Activated CD8-positive, alpha-beta T cell treated with anti-CD3 and anti-CD28 coated beads for 36 hours (primary cell): ENCODE measurements at places on chromosomes 13 and 19.
A peak's percentile ranks its signal among the peaks of the same experiment; 100 is the strongest.

GRCh38 chr19:52898101-52898500 is 666 bp upstream of the ZNF320 start:
- no peak for DNase-seq

DNA sequence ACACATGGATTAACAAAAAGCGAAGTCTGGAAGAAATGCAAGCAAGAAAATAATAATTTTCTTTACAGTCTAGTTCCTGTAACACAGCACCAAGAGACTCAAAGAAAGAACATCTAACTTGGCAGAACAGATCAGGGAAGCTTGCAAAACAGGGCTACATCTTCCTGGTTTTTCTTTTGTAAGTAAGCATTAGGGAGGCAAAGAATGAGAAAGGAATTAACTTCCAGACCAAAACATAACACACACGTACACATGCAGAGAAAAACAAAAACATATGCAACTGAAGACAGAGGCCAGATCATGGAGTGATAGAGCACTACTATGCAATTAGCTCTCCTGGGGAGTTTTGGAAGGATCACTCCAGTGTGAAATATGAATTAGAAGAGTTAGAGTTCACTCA is 120.5 kb downstream of the DIAPH3 start:
- no peak for DNase-seq

GRCh38 chr13:93751117-93751516 is 524.5 kb downstream of the GPC6 start:
- no peak for DNase-seq

DNA sequence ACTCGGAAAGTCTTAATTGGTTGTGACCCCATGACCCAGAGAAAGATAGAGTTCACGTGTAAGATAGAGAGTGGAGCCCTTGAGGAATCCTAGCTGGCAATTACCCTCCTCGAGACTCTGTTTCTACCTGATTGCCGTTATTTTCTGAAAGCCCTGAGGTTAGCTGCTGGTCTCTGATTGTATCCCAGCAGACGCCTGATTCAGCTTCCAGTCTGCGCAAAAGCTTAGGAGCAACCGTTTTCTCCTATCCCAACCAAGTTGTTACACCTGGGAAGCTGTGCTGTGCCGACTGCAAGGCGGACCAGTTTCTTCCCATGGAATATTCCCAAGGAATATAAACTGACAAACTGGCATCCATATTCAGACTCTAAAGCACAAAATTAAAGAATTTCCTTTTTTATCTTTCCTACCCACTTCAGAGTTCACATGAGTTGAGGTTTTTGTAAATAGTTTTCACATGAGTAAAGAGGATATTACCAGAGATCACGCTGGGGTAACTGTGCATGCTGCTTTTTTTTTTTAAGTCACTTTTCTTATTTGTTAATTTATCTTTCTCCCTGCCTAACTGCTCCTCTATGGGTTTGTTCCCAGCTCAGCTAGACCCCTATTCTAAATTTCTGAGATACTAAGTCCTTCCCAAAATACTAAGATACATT is 1.5 kb upstream of the TRPC4 start:
- DNase-seq, result no peak

DNA sequence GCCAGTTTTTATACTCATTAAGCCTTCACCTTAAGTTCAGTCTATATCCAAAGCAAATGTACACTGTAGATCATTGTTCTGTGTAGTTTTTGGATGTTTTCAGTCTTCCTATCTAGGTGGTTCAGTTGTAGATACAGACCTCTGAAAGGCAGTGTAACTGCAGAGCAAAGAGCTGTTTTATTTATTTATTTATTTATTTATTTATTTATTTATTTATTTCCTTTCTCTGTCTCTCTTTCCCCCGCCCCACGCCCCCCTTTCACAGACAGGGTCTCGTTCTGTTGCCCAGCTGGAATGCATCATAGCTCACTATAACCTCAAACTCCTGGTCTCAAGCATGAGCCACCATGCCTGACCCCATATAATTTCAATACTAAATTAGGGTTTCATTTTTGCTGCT is 281.8 kb upstream of the KLHL1 start:
- DNase-seq, result no peak

GRCh38 chr19:29275266-29275665 is 62.3 kb upstream of the UQCRFS1 start:
- DNase-seq, result no peak

DNA sequence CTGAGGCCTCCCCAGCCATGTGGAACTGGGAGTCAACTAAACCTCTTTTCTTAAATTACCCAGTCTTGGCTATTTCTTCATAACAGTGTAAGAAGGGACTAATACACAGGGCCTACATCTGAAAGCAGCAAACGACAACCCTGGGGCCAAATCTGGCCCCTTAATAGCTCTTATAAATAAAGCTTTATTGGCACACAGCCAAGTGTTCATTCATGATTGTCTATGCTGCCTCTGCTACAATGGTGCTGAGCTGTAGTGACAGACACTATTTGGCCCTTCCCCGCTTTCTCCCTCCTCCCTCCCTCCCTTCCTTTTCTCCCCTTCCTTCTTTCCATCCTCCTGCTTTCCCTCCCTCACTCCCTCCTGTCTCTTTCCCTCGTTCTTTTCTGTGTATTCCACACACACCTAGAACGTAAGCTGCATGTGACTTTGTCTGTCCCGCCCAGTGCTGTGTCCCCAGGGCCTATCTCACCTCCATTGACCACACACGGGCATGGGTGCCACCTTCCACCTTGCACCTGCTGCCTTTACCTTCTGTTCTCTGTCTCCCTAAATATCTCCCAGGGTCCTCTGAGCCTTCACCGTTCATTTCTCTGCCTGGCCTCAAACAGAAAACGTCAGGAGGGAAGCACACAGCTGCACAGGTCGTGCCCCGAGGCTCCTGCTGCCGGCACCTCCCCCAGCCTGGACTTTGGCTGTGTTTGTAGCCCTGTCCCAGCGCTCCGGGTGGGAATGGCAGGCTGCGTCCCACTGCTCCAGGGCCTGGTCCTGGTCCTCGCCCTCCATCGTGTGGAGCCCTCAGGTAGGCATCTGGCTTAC is at the start of gene PROZ:
TSS of gene PROZ (plus strand) at position 720 of the 819 bp plus-strand sequence. CDS start at position 733, 13 bp downstream.
- DNase-seq, result no peak

- peak; percentile 45 for DNase-seq
These were observed 12.7 kb downstream of the CEACAM21 start for GRCh38 chr19:41588497-41589209.

DNA sequence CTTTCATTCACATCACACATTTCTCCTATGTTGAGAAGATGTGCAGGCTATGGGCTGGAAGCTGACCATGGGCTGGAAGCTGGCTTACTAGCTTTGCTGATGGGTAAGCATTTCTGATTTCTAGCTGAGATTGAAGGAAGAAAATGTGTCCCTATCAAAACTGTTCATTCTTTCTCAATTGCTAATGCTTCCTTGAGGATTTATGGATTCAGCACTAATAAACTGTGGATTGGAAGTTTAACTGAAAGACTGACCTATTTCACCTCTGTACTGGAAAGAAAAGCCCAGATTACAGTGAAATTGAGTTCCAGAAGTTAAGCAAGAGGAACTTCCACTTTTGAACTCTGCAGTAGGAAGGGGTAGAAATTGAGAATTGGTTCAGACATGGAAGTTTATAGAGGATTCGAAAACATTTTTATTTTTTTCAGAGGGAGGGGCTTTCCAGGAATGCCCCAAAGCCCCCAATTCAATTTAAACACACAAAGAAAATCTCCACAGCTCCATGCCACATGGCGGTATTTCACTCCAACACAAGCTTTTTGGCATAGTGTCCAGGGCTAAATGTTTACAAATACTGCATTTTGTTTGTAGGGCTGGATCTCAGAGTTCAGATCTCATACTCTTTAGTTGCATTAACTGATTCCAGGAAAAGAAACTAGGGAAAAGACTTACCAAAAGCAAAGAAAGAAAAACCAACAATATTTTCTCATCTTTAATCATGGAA is 61.2 kb upstream of the ARGLU1 start:
- DNase-seq, result no peak

DNA sequence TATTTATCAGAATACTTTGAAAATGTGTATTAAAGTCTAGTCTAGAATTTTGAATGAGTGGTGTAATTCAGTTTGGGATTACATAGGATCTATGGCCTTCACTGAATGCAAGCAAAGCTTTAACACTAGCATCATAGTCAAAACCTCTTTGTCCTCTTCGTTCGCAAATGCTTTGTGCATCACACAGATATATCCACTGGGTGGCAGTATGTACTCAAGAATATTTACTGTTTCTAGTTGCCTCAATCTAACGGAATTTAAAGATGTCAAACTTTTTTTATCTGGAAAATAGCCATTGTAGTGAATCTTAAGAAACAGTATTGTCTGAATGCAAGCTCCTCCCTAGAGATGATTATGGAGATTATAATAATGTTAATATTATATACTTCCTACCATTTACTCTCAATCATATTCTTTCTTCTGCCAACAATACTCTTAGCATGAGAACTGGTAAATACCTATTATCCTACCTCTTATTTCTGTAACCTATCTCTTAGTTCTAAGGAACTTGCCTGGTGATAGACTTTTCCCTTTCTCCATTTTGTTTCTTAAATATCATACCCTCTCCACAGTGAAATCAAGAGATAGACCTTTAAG is 25.8 kb downstream of the LACC1 start:
- peak; percentile 33 for DNase-seq

DNA sequence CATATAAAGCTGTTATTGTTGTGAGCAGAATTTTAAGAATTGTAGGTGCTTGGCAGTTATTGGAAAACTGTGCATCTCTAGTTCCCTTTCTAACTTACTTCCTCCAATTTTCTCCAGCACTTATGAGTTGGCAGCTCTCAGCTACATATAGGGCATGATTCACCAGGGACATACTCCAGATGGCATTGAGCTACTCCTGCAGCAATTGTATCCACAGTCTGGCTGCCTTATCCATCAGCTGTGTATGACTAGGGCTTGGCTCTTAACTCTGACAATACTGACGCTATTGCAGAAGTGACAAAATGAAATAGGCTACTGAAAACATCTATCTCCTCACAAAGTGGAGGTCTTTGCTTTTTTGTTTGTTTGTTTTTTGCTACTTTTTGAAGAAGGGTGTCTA is 276.7 kb downstream of the POU4F1 start:
- no peak for DNase-seq
